Retinal pigment epithelial cell (primary cell): ENCODE measurements at places on chromosomes 5 and 9.

DNA sequence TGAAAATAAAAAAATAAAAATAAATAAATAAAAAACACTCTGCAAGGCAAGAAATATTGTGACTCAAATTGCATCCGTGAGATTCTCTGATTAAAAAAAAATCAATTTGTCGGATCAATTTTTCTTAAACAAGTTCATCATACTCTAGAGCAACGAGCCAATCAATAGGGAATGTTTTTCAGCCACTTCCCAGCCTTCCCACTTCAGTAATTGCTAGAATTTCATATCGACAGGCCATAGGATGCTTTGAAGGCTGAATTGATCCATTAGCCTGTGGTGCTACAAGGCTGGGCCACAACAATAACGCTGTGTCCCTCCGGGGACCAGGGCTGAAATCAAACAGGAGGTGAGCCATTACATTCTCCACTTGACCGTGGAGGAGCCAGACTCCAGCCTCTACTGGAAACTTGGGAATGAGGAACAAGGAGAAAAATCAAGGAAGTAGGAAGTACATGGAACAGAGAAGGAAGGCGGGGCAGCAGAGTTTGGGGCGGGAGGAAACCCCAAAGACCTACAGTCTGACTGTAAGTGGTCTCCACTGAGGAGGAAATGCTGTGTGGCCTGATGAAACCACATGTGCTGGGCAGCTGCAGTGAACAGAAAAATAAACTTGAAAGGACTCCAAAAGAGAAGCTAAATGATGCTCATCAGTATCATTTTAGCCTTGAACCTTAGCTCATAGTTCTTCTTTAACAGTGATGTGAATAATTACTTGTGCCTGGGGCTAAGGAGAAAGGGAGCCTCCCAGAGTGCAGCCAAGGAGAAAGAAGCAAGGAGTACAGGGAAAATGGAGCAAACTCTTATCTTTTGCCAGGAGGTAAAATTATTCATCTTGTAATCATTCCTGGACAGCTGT is 308.6 kb downstream of the TLE1 start:
- no peak for DNase-seq

DNA sequence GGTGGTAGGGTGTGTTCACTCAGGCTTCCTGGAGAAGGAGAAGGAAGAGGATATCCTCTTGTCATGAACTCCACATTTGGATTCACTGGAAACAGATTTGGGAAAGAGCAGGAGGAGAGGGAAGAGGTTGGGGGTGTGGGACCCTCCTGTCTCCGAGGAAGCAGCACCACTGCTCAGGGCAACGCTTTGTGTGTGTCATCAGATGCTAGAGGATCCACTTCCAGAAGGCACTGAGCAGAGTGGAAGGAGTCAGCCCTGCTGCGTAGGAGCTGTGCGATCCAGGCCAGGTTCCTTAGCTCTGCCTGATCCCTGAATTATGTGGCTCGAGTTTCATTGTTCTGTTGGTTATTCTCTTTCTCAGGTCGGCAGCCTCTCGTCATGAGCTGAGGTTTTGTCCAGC is 37.3 kb upstream of the TJP2 start:
- DNase-seq, result no peak

DNA sequence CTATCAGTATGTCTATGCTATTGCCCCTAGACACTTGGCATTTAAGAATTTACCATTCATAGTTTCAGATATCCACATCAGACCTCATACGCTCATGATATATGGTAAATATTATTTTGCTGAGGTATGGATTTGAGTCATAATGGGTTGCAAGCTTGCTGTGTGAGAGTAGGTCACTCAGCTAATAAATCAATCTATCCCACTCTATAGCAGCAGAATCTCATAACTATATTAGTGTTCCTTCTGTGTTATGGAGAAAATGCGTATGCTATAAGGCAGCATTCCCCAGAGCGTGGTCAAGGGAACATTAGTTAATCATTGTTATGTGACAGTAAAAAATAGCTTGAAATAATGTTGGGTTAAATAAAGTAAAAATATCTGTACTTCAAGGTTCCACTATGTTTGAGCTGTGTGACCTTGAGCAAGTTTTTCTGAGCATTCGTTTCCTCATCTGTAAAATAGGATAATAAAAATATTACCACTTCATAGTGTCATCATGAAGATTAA is 7.7 kb downstream of the TRIM32 start:
- DNase-seq, result no peak

DNA sequence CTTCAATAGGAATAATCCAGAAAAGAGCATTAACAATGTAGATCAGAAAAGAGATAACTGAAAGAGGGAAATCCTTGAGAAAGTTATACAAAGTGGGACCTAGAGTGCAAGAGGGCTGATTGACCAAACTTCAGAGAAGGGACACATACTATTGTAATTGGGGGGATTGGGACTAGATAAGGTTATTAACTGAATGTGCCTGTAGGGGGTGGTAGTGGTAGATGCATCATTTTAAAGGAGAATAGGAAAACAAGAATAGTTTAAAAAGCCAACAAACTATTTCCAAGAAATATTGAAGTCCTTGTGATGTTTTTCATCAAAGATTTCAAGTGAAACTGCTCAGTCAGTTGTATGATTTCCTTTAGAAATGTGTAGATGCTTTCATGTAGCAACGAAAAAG is 468.5 kb downstream of the TAF11L14 start:
- DNase-seq, result no peak

GRCh38 chr5:158471535-158471924 is 612.6 kb upstream of the CLINT1 start:
- no peak for DNase-seq

DNA sequence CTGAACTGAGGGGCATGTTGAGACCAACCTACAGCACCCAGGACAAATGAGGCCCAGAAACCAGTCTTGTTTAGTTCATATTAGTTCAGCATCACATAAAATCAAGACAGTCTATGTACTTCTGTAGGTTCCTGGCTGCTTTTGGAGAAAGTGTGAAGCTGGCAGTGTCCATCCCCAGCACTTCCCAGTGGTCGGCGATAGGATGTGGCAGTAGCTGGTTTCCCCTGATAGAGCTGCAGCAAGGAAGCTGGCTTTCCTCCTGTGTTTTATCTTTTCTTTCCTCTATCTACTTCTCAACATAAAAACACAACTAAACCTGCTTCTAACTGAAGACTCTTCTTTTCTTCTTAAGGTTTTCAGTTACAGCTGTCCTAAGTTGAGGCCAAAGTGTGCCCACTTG is 43.0 kb upstream of the SLC46A2 start:
- DNase-seq, result no peak

- no peak for DNase-seq
Observed at GRCh38 chr9:129053020-129053419, 16.6 kb downstream of the MIGA2 start.

DNA sequence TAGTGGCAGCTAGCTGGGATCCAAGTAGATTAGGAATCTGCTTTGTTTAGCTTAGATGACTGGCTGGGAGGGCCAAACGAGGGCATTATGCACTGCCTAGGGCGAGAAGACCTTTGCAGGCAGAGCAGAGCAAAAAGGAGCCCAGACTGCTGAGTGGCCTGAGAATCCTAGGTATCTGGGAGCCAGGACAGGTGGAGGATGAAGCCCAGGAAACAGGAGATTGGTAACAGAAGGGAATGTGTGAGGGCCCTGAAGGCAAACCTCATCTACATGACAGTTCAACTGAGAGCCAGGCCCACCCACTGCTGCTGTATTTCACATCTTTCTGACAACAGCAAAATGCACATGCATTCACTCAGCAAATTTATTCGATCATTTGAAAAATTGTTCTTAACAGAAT is 192.3 kb downstream of the DTWD2 start:
- DNase-seq, result no peak

GRCh38 chr9:72473474-72474261 is 47.7 kb upstream of the TMC1 start:
- DNase-seq, result no peak

DNA sequence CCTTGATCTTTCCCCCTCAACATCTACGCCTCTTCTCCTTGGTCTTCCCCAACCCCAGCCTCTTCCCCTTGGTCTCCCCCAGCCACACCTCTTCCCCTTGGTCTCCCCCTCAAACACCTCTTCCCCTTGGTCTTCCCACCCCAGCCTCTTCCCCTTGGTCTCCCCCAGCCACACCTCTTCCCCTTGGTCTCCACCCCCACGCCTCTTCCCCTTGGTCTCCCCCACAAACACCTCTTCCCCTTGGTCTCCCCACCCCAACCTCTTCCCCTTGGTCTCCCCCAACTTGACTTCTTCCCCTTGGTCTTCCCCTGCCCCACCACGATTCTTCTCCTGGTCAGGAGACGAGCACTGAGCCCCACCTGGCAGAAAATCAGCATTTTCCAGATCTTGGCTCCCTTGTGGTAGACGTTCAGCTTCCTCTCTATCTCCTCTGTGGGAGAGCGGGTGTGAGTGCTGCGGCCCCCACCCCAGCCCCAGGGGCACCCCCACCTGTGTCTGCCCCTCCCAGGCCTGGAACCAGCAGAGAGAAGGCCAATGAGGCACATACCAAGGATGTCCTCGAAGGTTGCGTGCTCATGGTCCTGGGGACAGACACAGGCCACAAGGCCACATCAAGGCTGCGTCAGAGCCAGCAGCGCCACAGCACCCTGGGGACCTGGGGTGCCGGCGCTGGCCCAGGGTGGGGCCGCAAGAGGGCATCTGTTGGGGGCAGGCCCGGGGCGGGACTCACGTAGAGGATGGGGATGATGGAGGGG is 7.0 kb downstream of the NSMF start:
- DNase-seq, result no peak

DNA sequence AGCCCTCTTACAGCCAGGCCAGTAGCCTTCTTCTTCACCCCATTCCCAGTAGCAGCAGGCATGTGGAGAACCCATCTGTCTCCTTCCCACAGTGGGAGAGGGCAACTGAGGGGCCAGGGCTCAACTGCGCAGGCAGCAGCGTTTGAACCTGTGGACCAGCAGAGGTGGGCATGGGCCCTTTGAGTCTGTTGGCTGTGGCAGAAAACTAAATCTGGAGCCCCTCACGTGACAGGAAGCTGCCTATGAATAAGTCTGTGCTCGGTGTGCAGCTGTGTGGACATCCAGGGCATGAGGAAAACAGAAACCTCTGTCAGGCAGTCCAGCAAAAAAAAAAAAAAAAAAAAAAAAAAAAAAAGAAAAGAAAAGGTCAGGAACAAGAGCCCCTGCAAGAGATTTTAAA is 189.2 kb upstream of the NR3C1 start:
- no peak for DNase-seq

- no peak for DNase-seq
Observed at GRCh38 chr5:148826739-148827070, 294 bp downstream of the ADRB2 start.

- no peak for DNase-seq
Observed at GRCh38 chr9:81625969-81626368, 63.4 kb downstream of the TLE1 start.

- no peak for DNase-seq
Observed at GRCh38 chr5:109819878-109820277, 130.2 kb downstream of the MAN2A1 start.

GRCh38 chr5:74594137-74595040 is 46.1 kb downstream of the ENC1 start:
- peak; percentile 21 for DNase-seq

DNA sequence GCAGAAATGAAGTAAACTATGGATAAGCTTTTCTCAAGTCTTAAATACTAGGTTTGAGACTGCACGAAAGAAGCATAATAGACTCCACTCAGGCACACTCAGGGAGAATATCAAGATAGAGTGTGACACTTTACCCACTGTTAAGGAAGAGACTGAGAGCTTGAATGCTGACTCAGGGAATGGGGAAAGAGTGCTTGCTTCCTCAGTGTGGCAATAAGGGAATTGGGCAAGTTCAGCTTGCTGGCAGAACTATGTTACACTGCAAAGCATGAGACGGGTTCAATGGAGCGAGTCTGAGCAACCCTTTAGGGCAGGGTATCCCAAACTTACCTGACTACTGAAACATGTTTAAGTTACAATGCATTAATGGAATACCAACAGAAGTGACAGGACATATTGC is 237.7 kb upstream of the MEF2C start:
- no peak for DNase-seq

DNA sequence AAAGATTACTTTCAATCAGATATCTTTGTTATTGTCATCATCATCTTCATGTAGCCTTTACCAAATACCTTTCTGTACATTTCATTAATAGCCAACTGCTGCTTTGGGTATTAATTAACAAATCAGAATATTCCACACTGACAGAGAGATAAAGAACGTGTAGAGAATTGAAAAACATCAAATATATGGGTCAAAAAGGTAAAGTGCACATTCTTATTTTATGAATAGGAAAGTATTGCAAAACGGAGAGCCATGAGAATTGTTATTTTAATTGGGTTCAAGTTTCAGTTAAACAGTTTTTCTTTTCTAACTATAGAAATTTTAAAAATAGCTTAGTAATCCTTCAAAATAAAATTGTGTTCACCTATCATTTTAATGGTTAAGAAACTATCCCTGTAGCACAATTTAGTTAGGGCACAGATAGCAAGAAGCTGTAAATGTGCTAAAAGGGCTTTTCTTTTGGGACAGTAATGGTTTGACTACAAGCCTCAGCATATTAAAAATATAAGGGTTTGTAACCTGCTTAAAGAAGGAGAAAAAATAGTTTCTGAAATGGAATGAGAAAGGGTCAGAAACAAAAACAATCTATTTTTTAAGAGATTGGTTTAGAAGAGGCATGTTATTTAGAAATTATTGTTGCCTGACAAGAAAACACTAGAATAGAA is 62.9 kb downstream of the PDE4D start:
- DNase-seq, result no peak

GRCh38 chr5:143210576-143210975 is 192.9 kb downstream of the NR3C1 start:
- no peak for DNase-seq

- no peak for DNase-seq
Observed at GRCh38 chr5:130550562-130550928, 614.5 kb downstream of the HINT1 start.

DNA sequence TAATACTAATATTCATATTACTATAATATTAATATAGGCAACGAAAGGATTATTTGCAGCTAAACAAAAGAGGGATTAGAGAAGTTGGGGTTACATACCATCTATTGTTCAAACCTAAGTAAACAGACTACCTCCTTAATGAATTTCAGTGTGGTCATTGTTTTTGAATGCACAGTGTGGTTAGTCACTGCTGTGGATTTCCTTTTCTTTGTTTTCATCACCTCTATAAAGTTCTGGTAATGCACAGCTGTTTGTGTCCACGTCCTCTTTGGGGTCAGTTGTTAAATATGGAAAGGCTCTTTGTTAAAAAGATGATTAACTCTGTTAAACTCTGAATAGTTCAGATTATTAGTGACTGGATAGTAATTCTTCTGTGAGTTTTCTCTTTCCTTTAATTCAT is 233.6 kb downstream of the MAST4 start:
- DNase-seq, result peak; percentile 10

DNA sequence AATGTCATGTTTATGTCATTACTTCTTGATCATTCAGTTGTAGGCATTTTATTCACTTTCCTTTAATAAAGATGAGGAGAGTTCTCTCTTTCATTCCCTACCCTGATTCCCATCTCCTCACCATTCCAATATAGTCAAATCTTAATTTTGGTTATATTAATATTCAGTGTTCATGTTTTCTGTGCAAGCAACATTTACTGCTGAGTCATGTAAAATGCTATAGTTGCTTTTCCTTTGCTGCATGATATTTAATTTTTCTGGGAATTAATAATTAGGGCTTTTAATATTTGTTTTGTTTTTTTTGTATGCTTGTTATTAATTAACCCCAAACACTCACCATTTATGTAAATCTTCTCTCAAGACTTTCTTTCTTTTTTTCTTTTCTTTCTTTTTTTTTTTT is 18.5 kb downstream of the POU4F3 start:
- no peak for DNase-seq

GRCh38 chr5:171646102-171647042 is 139.2 kb upstream of the SMIM23 start:
- no peak for DNase-seq

- DNase-seq, result no peak
Observed at GRCh38 chr5:80654054-80654390, 430 bp upstream of the MSH3 start.
